ENCODE measurements at places on chromosomes 6 and 20. TPM values are rescaled to one million over a fixed set of nuclear protein-coding genes. Genes with fewer than 3 reads are reported as not detected.

The SPDEF gene
- not detected for total RNA-seq

The MAP3K5 gene
- 266 TPM for total RNA-seq

The MAN1A1 gene
- 131 TPM for total RNA-seq

The KCNK17 gene
- total RNA-seq, result not detected

The WFDC12 gene
- total RNA-seq, result not detected

The ME1 gene
- 66.2 TPM for total RNA-seq

The SIRPD gene
- total RNA-seq, result 3.3 TPM

The PRL gene
- total RNA-seq, result not detected

The TRIM31 gene
- not detected for total RNA-seq

The FAM83C gene
- total RNA-seq, result not detected

The SLC4A11 gene
- total RNA-seq, result 9.8 TPM

The RAMACL gene
- 1.1 TPM for total RNA-seq

- H3K27me3 ChIP-seq, result no peaks in the 10 kb centered on the region
- H3K36me3 ChIP-seq, result no peaks in the 10 kb centered on the region
- DNase-seq, result no peak
- no peaks in the 10 kb centered on the region for H3K4me1 ChIP-seq
Measured at GRCh38 chr20:22403632-22404361, 180.6 kb downstream of the FOXA2 start.

- H3K36me3 ChIP-seq, result no peaks in the 10 kb centered on the region
- no peaks in the 10 kb centered on the region for H3K27me3 ChIP-seq
- no peak for DNase-seq
- peaks cover 7% of the 10 kb centered on the region for H3K4me1 ChIP-seq
Measured at GRCh38 chr6:87736809-87737540, 34.9 kb upstream of the AKIRIN2 start.

GRCh38 chr6:4101298-4101697 lies 22.4 kb upstream of the FAM217A start:
- no peaks in the 10 kb centered on the region for H3K27me3 ChIP-seq
- H3K27ac ChIP-seq, result no peak overlapping the region
- H3K4me1 ChIP-seq, result no peaks in the 10 kb centered on the region
- no peak for DNase-seq

DNA sequence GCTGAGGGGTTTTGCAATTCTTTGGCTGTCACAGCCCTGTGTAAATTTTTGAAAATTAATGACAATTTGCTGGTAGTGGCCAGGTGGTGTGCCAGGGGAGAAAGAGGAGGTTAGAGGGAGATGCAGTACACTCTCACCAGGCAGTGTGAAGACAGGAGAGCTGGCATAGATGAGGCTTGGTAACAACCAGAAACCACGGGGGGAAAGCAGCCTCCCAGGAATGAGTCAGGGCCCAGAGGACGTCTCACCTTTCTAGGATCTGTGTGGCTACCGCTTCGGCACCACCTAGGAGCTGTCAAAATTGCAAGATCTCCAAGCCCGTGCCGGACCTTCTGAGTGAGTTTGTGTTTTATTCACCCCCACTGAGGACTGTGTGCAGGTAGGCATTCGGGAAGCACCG lies 171.4 kb downstream of the PACRG start:
- no peak overlapping the region for H3K4me3 ChIP-seq
- H3K4me1 ChIP-seq, result no peaks in the 10 kb centered on the region
- no peak for DNase-seq
- H3K36me3 ChIP-seq, result no peaks in the 10 kb centered on the region

DNA sequence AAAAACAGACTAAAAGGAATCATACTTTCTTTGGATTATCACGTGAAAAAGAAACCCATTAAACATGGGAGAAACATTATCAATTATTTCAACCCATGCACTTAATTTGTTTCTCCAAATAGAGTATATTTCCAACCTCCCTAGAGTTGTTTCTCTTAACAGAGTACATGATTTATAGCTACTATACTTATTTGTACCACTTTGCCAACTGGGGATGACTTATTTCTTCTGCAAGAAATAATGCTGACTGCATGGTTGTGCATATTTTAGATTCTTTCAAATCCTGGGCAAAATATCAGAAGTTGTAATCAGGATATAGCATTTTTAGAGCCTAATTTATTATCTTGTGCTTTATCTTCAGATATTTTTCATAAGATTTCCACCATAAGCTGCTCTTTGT lies 629.1 kb upstream of the EYS start:
- H3K4me3 ChIP-seq, result no peak overlapping the region
- no peaks in the 10 kb centered on the region for H3K36me3 ChIP-seq
- H3K4me1 ChIP-seq, result no peaks in the 10 kb centered on the region
- DNase-seq, result no peak
- no peak overlapping the region for H3K27ac ChIP-seq
- H3K27me3 ChIP-seq, result no peaks in the 10 kb centered on the region

GRCh38 chr20:45429618-45430017 lies 13.7 kb downstream of the PIGT start:
- H3K4me3 ChIP-seq, result no peak overlapping the region
- H3K36me3 ChIP-seq, result no peaks in the 10 kb centered on the region
- H3K27me3 ChIP-seq, result no peaks in the 10 kb centered on the region
- no peak for DNase-seq

DNA sequence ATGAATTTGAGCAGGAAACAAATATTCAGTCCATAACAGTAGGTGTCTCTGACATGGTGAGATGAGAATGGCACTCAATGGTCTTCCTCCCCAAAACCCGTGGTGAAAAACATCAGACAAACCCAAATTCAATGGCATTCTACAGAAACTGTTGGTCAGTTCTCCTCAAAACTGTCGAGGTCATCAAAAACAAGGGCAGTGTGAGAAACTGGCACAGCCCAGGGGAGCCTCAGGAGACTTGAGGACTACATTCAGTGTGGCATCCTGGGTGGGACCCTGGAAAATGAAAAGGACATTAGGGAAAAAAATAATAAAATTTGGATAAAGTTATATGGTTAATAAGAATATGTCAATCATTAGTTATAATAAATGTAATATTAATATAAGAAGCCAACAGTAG lies 40.6 kb downstream of the LBP start:
- H3K36me3 ChIP-seq, result no peaks in the 10 kb centered on the region
- no peak for DNase-seq
- H3K27me3 ChIP-seq, result no peaks in the 10 kb centered on the region
- H3K27ac ChIP-seq, result no peak overlapping the region

GRCh38 chr6:63759605-63760105 lies 124.1 kb downstream of the PHF3 start:
- no peaks in the 10 kb centered on the region for H3K27me3 ChIP-seq
- no peak overlapping the region for H3K4me3 ChIP-seq
- H3K27ac ChIP-seq, result no peak overlapping the region
- no peaks in the 10 kb centered on the region for H3K36me3 ChIP-seq
- no peaks in the 10 kb centered on the region for H3K4me1 ChIP-seq

DNA sequence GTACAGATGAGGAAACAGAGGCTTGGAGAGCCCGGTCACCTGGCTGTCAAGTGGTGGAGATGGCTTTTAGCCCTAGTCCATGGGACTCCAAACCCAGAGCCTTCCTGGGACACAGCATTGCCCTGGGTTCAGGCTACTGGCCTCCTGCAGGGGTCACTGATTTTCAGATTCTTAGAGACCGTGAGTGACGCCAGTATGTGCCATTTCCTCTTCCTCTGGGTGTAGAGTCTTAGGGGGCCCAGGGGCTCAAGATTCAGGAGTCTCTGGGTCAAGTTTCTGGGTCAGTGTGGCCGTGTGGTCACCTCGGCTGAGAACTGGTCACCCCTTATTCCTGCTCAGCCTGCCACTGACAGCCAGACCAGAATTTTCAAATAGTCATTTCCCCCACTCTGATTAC lies 574 bp downstream of the ARHGAP40 start:
- no peaks in the 10 kb centered on the region for H3K36me3 ChIP-seq
- no peak for DNase-seq
- H3K27ac ChIP-seq, result no peak overlapping the region

DNA sequence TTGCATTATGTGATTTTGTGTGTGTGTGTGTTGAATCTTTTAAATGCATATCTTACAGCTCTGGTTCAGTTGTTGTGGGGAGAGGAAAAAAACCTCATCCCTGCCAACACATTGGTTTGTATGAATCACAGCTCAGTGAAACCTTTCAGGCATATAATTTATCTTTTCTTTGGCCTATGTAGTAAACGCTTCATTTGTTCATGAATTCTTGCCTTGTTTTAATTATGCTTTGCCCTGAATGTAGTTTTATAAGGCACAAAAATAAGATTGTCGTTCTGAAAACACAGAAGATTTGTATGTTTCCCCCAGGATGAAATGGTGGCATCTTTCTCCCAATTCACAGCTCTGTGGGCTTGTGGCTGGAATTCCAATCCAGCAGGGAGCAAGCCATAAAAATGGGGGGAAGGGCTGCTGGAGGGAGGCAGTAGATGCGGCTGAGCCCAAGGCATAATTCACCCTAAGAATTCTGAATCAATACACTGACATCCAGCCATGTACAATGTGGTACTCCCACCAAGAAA lies 45.1 kb downstream of the BCAS1 start:
- no peaks in the 10 kb centered on the region for H3K4me1 ChIP-seq
- no peak overlapping the region for H3K27ac ChIP-seq
- DNase-seq, result no peak
- H3K4me3 ChIP-seq, result no peak overlapping the region

GRCh38 chr6:35051396-35051795 lies 89.7 kb downstream of the TCP11 start:
- H3K27ac ChIP-seq, result no peak overlapping the region
- no peaks in the 10 kb centered on the region for H3K36me3 ChIP-seq
- H3K27me3 ChIP-seq, result no peaks in the 10 kb centered on the region
- H3K4me1 ChIP-seq, result peaks cover 68% of the 10 kb centered on the region
- no peak overlapping the region for H3K4me3 ChIP-seq

DNA sequence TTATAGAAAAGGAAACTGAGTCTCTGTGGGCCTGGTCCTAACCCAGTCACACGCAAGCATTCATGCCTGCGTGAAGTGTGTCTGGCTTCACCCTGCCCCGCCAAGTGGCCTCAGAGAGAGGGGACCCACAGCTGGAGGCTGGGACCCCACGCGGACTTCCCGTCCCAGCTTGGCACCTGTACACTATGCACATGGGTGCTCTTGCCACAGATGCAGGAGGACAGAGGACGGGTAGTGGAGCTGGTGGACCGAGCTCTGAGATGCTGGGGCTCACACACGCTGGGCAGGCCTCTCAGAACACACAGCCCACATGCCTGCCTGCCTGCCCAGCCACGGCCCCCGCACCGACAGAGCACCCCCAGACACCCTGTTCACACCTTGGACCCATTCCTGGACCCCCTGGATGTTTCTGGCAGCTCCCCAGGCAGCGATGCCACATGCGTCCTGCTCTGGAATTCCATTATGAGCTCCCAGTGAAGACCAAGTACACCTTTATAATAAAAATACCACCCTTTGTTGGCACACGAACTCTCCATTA lies 24.9 kb upstream of the SMOC2 start:
- no peaks in the 10 kb centered on the region for H3K27me3 ChIP-seq
- DNase-seq, result no peak
- no peak overlapping the region for H3K27ac ChIP-seq

DNA sequence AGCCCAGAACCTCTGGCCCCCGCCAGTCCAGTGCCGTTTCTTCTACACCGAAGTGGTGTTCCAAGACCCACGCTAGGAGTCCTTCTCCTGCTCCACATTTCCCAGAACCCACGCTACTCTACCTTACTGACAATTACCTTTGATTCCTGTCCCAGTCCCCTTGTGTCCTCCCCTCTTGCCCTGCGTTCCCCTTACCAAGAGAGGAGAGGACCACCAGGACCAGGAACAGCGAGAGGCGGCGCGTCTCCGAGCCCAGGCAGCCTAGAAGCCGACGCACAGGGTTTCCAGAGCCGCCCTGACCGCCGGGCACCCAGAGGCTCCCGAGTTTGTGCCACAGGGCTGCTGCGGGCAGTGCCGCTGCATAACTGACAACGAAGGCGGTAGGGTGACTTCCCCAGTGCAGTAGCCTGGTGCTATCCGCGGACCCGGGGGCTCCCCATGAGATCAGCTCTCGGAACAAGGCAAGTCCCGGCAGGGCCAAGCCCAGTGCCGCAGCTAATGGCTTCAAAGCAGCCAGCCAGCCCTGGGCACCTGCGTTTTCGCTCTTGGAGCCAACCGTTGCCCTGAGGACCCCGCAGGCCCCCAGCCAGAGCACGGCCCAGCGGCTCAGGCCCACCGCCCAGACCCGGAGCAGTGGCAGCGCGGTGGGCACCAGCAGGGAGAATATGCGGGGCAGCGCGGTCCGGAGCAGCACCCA lies 512 bp downstream of the TAP1 start:
- peaks cover 42% of the 10 kb centered on the region for H3K36me3 ChIP-seq
- H3K27me3 ChIP-seq, result no peaks in the 10 kb centered on the region
- H3K27ac ChIP-seq, result peak overlapping the region; percentile 96
- peak; percentile 64 for DNase-seq
- H3K4me3 ChIP-seq, result peak overlapping the region; percentile 80
- peaks cover 23% of the 10 kb centered on the region for H3K4me1 ChIP-seq

DNA sequence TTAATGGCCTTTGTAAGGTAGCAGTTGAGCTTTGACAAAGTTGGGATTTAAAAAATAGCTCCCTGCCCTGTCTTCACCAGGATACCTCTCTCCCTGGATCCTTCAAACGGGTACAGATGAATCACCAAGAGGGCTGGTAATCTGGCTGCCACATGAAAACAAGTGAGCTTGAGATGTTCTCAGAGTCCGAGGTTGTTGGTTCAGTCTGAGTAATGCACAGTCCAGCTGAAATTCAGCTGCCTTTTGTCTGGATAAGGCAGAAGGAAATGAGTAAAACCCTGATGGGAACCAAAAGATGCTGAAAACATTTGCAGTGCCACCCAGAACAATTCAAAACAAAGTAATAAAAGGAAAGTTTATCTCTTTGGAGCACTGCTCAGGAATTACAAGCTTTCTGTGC lies 86.8 kb downstream of the GJA1 start:
- peaks cover 5% of the 10 kb centered on the region for H3K4me1 ChIP-seq
- peak overlapping the region; percentile 32 for H3K4me3 ChIP-seq
- peak; percentile 75 for DNase-seq
- no peaks in the 10 kb centered on the region for H3K36me3 ChIP-seq
- H3K27me3 ChIP-seq, result no peaks in the 10 kb centered on the region

GRCh38 chr6:63589952-63590411 lies 17.7 kb downstream of the LOC128125822 start:
- H3K4me3 ChIP-seq, result no peak overlapping the region
- no peaks in the 10 kb centered on the region for H3K4me1 ChIP-seq
- DNase-seq, result peak; percentile 45

- no peaks in the 10 kb centered on the region for H3K4me1 ChIP-seq
- DNase-seq, result no peak
- H3K36me3 ChIP-seq, result no peaks in the 10 kb centered on the region
- H3K27ac ChIP-seq, result no peak overlapping the region
- no peak overlapping the region for H3K4me3 ChIP-seq
Measured at GRCh38 chr6:21845439-21846140, 252.0 kb downstream of the SOX4 start.
